Activated CD4-positive, CD25-positive, alpha-beta regulatory T cell (primary cell): ENCODE measurements at places on chromosomes 11 and 22.

- no peak for DNase-seq
Observed at GRCh38 chr11:9266132-9266736, 1.1 kb upstream of the DENND5A start.

DNA sequence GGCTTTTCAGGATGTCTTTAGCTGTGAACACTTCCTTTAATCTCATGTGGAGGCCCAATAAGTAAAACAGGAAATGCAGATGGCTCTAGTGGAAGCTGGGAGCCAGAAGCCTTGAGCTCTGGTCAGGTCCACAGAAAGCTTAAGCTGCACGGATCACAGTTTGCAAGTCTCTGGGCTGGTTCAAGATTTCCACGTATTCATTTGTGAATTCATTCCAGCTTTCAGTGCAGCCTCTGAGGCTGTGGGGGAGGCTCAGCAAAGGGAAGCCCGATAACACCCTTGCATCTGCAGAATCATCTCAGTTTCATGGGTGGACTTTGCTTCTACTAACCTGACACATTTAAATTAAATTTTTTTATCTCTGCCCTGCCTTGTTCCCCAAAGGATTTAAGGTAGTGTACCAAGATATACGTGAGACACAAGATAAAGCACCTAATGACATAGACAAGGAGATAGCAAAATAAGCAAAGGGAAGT, 65.6 kb downstream of the ISX start:
- DNase-seq: no peak

- no peak for DNase-seq
Observed at GRCh38 chr22:26587991-26588613, 1.8 kb downstream of the TPST2 start.

- no peak for DNase-seq
Observed at GRCh38 chr11:2825261-2825888, 60.2 kb downstream of the CDKN1C start.

- no peak for DNase-seq
Observed at GRCh38 chr22:39422101-39422500, 22.5 kb downstream of the TAB1 start.

- no peak for DNase-seq
Observed at GRCh38 chr22:47598864-47599263, 836.4 kb downstream of the TBC1D22A start.

DNA sequence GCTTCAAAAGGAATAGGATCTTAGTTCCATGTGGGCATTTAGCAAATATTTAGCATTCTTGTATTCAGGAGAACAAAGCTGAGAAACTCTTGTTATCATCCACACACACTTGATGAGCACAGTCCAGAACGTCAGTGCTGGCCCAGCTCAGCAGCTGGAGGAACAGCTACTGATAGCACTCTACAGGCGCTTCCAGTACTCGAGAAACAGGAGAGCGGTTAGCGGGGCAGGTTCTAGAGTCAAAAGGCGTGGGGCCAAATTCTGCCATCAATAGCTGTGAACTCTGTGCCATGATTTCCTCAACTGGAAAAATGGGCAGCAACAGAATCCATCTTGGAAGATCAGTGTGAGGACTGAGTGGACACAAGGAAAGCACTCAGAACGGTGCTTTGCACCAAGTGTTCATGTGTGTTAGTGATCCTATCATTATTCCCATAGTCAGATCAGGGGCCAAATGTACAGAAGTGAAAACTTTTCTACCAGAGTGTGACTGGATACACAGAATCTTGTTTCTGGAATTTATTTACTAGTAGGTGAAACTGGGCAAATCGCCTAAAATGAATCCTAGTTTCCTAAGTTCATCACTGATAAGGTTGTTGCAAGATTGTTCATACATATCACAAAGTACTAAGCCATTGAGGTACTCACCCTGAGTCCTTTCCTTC, 3.2 kb downstream of the JOSD1 start:
- DNase-seq: no peak

GRCh38 chr11:8287297-8287696, 23.6 kb upstream of the LMO1 start:
- no peak for DNase-seq

DNA sequence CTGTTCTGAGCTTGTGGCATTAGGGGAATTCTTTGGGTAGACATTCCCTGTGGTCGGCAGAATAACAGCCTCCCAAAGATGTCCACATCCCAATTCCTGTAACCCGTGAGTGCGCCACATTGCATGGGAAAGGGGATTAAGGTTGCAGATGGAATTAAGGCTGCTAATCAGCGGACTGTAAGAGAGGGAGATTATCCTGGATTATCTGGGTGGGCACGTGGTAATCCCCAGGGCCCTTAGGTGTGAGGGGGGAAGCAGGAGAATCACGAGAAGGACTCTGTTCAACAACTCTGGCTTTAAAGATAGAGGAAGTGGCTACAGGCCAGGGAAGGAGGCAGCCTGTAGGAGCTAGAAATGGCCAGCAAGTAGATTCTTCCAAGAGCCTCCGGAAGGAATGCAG, 16.0 kb downstream of the CACNG2 start:
- DNase-seq: no peak

GRCh38 chr11:100555931-100556330, 131.2 kb upstream of the ARHGAP42 start:
- no peak for DNase-seq

DNA sequence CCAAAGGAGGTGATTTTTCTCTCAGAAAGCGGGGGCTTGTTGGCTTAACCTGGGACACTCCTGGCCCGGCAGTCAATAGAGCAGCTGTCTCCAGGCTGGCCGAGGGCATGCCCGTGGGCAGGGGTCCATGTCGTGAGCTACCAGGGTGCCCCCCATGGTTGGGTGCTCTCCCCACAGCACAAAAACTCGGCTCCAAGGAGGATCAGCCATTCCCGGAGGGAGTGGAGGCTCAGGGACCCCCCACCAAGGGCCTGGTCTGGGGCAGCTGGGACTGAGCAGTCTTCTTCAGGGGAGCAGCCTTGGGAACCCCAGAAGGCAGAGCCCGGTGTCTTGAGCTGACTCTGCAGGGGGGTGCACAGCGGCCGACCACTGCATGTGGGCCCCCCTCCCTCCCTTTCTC, 20.8 kb upstream of the TH start:
- DNase-seq: no peak
